NCI-H446 (cell line): ENCODE measurements at places on chromosomes 3 and 15.
A peak's percentile ranks its signal among the peaks of the same experiment; 100 is the strongest.

GRCh38 chr3:60555686-60556354, 695.4 kb downstream of the FHIT start:
- no peak for DNase-seq

- DNase-seq, result no peak
Measured at GRCh38 chr3:16146015-16146730, 28.3 kb upstream of the GALNT15 start.

GRCh38 chr3:76362643-76363042, 577.3 kb upstream of the ZNF717 start:
- DNase-seq, result no peak

DNA sequence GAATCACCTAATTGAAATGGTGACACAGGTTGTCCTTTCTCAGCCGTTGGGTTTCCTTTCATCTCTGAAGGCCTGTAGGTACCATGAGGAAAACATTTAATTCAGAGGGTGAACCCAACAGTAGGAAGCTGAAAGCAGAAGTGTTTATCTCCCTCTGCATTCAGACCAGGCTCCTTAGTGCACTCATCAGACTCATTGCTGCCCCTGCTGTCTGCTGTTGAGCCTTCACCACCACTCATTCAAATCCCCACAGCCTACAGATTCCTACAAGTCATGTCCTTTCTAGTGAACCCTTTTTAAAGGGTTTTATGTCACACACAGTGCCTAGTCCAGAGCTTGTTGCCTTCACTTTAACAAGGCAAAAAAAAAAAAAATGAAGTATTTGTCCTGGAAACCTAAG, 13.4 kb downstream of the WDR48 start:
- DNase-seq, result peak; percentile 1

DNA sequence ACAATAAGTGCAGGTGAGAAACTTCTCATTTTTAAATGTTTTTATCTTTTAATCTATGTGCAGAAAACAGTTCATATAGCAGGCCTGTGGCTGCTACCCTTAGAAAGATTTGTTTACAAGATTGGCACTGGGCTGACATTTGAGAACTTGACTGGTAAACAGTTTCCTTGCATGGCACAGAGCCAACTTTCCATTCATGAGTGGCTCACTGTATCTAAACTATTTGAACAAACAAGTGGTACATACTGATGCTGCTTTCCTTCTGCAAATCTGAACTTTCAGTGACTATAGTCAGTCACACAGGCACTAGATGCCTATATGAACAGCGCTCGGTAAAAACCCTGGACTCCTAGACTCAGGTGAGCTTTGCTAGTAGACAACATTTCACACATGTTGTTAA, 6.3 kb upstream of the GTPBP8 start:
- no peak for DNase-seq

DNA sequence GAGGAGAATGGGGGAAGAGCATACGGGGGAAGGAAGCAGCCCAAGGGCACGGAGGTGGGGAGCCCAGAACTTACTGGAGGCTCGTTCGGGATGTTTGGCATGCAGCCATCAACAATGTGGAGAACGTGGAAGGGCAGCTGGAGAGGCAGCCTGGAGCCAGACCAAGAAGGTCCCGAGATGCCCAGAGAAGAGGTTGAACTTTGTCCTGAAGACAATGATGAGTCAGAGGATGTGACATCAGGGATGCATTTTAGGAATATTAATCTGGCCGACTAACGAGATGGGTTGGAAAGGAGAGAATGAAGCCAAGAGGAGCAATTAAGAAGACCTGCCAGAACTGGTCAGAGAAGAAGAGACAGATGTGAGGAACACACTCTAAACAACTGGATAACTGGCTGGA, 98.2 kb downstream of the SRGAP3 start:
- DNase-seq, result no peak

- no peak for DNase-seq
Measured at GRCh38 chr3:113245761-113246161, 34.4 kb downstream of the BOC start.

DNA sequence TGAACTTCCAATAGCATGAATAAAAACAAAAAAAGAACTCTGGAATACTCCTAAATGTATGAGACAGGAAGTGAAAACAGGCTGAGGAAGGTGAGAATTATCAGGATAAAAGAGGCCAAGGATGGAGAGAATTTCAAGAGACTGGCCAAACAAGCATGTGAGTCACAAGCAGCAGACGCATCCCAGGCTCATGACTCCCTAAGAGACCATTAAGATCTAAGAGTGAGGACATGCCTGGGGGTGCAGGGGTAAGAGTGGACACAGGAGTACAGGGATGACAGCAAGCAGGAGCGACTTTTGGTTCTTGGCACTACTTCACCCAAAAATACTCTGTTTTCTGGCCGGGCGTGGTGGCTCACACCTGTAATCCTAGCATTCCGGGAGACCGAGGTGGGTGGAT, 7.1 kb downstream of the SCAMP2 start:
- DNase-seq, result no peak

GRCh38 chr3:153628591-153628990, 466.6 kb downstream of the RAP2B start:
- no peak for DNase-seq
